M059J (cell line): ENCODE measurements at places on chromosomes 11 and 22.

DNA sequence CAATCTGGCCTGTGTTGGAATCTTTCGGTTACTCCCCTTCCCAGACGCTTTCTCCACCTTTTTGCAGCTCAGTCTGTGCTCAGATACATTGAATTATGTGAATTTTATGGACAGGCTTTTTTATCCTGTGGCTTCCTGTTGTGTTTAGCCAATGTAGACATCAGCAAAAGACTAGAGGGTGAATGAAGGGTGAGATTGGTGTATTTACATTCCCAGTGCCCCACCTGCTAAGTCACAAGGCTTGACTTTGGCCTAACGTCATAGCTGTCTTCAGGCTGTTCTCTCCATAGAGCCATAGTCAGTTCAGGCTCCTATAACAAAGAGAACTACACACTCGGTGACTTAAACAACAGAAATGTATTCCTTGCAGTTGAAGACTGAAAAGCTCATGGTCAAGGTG, 97.5 kb upstream of the FSHB start:
- no peak for DNase-seq

DNA sequence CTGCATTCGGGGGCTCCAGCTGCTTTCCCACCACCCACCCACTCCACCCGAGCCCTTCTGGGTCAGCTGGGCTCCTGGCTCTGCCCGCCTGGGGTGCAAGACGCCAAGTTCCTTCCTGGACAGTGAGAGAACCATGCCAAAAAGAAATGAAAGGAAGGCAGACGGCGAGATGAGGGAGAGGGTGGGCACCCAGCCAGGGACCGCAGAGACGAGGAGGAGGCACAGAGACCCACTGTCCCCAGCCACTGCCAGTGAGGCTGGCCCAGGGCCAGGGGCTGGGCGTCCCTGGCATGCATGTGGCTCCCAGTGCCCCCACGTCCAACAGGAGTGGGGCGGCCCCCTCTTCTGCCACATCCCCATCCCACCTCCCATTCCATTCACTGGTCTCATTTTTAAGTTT, 10.8 kb upstream of the CD81 start:
- DNase-seq: peak; percentile 27

DNA sequence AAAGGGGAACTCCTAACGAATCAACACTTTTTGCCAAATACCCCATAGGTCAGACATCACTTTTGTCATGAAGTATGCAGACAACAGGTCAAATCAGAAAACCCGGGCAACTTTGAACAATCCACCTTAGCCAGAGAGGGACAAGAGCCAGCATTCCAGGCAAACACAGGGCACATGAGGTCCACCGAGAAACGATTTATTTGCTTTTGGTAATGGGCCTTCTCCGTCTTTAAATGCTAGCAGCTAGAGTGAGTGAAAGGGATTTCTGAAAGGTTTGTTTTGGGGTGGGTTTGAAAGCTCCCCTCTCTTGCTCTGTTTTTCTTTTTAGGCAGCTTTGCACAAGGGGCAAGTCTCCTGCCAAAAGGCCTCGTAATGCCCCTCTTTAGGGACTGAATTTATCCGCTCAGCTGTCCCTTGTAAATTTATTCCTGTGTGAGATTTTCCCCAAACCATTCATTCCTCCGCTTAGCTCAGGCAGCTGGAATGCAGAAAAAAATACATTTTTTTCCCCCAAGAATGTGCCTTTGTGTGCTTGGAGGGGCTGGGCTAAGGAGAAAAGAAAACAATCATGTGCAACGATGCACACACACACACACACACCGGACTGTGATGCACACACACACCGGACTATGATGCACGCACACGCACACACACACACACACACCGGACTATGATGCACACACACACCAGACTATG, 196.9 kb downstream of the SNX19 start:
- DNase-seq: peak; percentile 18

DNA sequence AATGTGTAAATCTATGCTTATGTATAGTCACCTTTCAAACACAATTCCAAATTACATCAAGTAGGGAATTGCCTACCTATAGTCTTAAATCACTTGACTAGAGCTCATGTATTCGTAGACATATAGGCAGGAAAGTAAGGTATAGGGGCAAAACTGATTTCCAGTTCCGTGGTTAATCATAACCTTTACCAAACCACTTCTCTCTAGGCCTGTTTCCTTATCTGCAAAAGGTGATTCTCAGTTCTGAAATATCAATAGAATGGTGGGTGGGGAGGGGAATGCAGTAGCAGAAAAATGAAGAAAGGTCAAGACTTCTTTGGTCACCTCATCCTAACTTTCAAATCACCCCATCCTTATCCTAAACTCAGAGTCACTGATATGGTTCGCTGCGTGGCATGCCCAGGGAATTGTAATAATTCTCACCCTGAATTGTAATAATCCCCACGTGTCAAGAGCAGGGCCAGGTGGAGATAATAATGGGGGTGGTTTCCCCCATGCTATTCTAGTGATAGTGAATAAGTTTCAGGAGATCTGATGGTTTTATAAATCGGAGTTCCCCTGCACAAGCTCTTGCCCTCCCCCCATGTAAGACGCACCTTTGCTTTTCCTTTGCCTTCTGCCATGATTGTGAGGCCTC, 1.9 kb upstream of the ANO5 start:
- no peak for DNase-seq

GRCh38 chr11:68829581-68829980, 12.1 kb downstream of the CPT1A start:
- DNase-seq: no peak

GRCh38 chr11:133382131-133382812, 150.0 kb downstream of the OPCML start:
- DNase-seq: no peak

- DNase-seq: peak; percentile 29
Measured at GRCh38 chr11:47971501-47971900, 8.9 kb upstream of the PTPRJ start.

DNA sequence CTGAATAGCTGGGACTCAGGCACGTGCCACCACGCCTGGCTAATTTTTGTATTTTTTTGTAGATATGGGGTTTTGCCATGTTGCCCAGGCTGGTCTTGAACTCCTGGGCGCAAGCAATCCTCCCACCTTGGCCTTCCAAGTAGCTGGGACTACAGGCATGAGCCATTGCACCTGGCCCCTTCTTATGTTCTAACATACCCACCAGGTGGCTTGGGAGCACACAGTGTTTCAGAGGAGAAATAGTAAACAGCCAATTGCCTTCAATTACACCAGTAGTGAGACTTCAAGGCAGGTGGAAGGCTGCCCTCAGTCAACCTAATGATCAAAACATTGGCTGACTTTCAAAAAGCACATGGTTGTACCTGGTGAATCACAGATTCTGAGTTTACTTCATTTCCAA, 167.2 kb downstream of the SWAP70 start:
- no peak for DNase-seq

DNA sequence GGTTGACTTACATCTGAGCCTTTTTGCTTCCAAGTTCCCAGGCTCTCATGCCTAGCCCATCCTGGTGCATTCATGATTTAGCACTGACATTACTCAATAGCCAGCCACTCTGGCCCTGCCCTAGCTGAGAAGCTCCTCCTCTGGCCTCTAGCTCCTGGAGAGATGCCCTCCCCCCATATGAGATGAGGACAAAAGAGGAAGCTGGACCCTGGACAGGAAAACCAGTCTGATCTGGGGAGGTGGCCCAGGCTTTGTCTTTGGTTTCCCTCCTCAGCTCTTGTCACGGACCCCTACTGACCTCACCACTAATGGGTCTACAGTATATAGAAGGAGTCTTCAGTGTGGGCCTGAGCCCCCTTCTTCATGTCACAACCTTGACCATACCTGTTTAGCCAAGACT, 3.0 kb downstream of the RHOG start:
- no peak for DNase-seq

DNA sequence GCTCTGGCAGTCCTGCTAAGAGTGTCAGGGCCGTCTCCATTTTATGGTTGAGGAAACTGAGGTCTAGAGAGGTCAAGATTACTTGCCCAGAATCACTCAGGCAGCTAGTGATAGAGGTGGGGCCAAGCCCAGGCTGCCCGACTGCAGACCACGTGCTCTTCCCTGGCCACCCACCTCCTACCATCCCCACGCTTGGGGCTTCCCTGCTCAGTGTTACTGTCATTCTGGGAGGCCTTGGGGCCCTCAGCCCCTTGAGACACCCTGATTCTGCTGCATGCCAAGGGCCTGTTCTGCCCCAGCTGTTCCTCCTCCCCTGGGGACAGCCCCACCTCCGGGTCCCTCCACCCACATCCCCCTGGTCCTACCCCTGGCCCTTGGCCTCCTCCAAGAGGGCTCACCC, 17.2 kb upstream of the TAB1 start:
- DNase-seq: no peak

GRCh38 chr11:100469835-100470234, 217.3 kb upstream of the ARHGAP42 start:
- DNase-seq: no peak

DNA sequence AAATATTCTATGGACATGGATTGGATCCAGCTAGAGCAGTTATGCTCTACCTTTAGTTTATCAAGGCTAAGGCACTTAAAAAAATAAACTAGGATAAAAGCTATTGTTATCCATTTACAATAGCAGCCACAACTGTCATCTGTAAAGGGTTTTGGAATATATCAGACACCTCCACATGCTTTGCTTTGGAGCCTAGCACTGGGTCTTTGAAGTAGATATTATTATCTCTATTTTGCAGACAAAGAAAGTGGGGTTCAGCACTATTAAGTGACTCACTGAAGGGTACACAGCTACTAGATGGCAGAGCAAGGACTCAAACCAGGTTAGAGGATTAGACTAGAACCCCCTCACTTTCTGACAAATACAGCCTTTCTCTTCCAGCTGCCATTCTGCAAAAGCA, 82.0 kb downstream of the KCNJ1 start:
- no peak for DNase-seq

DNA sequence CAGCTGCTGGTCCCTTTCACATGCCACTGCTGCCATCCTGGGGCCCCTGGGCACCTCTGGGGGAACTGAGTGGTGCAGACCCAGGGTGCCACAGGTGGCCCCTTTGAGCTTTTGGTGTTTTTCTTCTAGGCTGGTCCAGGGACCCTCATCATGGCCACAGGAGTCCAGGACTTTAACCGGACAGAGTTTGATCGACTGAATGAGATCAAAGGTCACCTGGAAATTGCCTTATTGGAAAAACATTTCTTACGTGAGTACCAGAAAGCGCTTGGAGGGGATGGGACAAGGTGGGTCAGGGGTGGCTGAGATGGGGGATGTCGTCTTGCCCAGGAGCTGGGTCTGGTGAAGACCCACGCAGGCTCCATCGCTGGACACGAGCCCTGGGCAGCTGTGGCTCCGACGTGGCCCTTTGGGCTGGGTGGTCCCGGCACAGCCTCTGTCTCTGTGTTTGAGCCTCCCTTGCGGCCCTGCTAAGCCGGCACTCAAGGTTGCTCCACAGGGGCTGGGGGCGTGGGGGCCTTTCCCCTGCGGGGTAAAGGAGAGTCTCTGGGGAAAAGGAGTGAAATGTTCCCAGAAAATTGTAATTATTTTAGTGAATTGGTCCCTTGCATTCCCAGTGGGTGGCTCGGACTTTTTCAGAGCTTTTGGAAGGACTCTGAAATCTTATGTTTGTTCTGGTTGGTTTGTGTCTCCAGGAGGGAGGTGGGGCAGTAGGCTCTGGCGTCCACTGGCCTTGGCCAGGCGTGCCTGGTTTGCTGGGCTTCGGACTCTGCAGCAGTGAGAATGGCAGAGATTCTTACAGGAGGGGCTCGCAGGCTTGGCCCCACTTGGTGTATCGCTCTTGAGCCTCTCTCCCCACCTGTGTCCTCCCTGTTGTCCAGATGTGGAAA, 17.8 kb downstream of the GRAMD4 start:
- DNase-seq: no peak

DNA sequence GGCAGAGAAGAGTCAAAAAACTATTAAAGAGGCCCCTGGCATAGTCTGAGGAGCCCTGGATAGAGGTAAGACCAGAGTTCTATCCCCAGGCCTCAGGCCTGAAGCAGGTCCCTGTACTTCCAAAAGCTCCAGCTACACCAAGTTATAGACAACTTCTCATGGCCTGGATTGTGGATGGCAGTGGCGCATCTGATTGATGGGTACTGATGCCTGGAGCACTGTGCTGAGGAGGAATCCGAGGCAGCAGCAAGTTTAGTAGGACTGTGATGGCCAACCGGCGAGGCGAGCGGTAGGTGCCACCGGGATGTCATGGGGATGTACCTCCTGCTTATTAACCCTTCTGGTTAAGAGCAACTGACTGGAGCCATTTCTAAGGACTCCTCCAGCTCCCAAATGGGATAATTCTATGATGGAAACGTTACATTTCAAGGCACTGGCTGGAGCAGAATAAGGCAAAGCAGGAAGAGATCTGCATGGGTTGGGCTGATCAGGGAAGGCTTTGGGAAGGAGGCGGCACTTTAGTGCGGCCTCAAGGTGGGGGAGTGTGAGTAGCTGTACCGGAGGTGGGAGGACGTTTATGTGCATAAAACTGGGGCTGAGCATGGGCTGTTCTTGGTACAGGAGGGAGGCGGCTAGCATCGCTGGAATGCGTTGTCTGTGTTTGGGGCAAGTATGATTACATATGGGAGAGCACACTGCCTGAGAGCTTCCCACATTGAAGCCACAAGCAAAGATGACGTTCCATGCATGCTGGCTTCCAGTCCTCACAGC, 24.2 kb upstream of the JAM3 start:
- no peak for DNase-seq

GRCh38 chr22:43292630-43293018, 50.5 kb downstream of the SCUBE1 start:
- DNase-seq: no peak

- DNase-seq: no peak
Measured at GRCh38 chr22:48138427-48138826, 1376.0 kb downstream of the TBC1D22A start.

DNA sequence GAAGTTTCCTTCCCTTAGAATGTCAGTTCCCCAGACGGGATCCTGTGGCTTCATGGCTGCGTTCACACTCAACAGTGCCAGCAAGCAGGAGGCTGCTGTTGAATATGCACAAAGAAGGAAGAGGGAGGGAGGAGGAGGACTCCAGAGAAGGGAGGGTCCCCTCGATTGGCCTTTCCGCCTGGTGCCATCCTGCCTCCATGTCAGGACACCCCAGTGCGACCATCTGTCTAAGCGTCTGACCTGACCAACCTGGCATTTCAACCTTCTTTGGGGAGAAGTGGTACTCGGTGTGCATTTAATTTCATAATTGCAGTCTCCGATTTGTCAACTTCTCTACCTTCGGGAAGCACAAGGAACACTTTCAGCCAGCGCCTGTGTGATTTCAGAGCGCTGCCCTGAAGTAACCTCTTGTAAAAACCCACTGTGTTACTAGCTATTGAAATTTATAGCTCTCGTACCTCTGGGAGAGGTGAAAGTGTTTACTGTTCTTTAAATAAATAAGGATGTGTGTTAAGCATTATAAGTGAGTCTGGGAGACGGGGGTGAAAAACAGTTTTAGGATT, 1491.9 kb downstream of the TBC1D22A start:
- no peak for DNase-seq

- peak; percentile 66 for DNase-seq
Measured at GRCh38 chr11:33057284-33057683, 17.9 kb downstream of the TCP11L1 start.
